ENCODE measurements at places on chromosomes 7 and 10.

- no peak for DNase-seq
Observed at GRCh38 chr10:58993480-58994221, 182.8 kb upstream of the PHYHIPL start.

DNA sequence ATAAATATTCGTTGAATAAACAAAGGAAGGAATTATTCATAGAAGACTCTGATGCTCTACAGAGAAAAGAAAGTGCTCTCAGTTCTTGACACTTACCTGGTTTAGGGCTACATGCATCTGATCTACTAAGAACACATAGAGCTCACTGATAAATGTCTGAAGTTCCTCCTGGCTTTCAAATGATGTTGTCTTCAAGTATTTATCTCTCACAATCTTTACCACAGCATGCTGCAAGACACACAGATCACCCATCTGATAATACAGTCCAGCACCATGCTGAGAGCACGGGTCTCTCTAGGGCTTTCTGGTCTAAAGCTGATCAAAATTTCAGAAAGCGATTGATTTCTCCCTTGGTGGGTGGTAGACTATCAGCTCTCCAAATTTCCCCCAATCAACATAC lies 44.5 kb upstream of the MRPS16 start:
- no peak for DNase-seq

GRCh38 chr7:84092207-84092606 lies 102.4 kb downstream of the SEMA3A start:
- DNase-seq, result no peak

DNA sequence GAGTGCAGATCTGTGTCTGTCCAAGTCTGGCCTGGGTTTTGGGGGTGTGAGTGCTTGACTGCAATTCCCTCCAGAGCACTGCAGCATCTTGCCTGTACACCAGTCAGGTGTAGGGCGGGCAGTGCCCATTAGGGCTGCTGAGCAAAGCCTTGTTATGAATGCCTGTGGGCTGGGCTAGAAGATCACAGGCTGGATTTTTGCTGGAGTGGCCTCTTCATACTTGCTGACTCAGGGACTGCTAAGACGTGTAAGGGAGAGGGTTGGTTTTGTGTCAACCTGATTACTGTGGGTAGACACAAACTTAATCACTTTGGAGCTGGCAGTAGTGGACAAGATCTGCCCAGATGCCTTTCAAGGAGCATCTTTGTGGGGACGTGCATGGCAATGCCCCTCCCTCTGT lies 29.6 kb downstream of the DMBT1 start:
- no peak for DNase-seq

GRCh38 chr10:63110940-63111339 lies 22.2 kb upstream of the NRBF2 start:
- no peak for DNase-seq

- DNase-seq, result no peak
Observed at GRCh38 chr7:11127988-11128387, 154.3 kb downstream of the PHF14 start.

GRCh38 chr7:114341648-114342047 lies 73.0 kb upstream of the FOXP2 start:
- no peak for DNase-seq

- DNase-seq, result no peak
Observed at GRCh38 chr7:2641406-2642393, 9.9 kb downstream of the TTYH3 start.

- no peak for DNase-seq
Observed at GRCh38 chr7:134042307-134042706, 84.8 kb upstream of the LRGUK start.

Data from stimulated activated CD4-positive, alpha-beta T cell treated with anti-CD3 and anti-CD28 coated beads, Interleukin-4, amount 100 ng/mL, for 48 hours (primary cell).